AML-193 (cell line): ENCODE measurements at places on chromosomes 6 and 20.

DNA sequence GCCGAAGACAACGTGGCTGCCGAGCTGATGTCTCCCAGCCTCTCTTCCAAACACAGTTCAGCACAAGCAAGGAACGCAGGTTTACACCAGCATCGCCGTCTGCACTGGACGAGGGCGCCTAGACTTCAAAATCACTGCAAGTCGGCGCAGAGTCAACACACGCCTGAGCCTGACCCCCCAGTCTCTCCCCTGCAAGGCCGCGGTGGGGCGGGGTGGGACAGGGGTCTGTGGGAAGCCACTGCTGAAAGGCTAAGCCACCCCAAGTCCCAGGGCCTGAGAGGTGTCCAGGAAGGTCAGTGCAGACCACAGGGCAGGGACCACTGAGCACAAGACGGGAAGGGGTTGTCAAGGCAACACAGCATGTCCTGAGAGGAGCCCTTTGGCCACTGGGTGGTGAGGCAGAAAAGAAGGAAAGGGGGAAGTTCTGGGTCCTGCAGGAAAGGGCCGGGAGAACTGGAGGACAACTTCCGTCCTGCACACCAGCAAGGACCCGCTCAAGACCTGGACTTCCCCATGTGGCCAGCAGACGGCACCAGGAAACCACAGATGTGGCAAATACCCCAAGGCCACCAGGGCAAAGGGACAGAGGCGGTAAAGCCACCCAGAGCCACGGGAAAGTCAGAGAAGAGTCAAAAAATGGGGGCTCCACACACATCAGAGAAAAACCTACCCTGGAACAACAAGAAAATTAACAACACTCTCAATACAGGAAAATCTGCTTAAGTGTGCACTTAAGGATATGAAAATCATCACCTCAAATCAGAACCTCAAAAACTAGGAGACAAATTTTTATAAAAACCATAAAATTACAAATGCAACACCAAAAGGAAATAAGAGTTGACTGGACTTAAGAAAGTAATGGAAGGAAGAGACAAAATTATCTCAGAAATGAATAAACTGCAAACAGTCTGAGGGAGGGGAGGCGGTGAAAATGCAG, 84.8 kb downstream of the TAF4 start:
- DNase-seq = peak; percentile 30

DNA sequence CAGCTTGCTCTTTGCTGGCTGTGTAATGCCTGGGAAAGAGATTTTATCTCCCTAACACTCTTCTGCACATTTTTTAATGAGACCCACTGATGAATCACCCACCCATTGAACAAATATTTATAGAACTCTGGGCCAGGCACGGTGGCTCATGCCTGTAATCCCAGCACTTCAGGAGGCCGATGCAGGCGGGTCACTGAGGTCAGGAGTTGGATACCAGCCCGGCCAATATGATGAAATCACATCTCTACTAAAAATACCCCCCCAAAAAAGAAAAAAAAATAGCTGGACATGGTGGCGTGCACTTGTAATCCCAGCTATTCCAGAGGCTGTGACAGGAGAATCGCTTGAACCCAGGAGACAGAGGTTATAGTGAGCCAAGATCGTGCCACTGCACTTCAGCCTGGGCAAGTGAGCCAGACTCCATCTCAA, 82.1 kb upstream of the SIRPA start:
- DNase-seq = no peak

GRCh38 chr6:98812220-98812619, 22.2 kb upstream of the POU3F2 start:
- no peak for DNase-seq

DNA sequence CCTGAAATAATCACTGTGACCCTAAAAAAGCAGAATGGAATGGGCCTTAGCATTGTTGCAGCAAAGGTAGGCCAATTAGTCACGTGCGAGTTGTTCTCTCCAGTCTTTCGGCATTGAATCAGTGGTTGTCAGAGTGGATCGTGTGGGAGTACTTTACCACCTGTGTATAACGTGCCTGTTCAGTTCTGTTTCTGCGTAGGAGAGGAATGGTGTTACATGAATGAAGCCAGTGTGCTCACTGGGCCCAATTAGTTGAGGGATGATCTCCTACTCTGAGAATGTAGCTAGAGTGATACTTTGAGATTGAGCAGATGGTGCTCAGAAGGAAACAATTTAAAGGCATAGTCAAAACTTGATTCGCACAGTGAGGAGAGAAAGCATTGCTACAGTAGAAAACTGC, 72.4 kb upstream of the KIF25 start:
- DNase-seq = no peak

DNA sequence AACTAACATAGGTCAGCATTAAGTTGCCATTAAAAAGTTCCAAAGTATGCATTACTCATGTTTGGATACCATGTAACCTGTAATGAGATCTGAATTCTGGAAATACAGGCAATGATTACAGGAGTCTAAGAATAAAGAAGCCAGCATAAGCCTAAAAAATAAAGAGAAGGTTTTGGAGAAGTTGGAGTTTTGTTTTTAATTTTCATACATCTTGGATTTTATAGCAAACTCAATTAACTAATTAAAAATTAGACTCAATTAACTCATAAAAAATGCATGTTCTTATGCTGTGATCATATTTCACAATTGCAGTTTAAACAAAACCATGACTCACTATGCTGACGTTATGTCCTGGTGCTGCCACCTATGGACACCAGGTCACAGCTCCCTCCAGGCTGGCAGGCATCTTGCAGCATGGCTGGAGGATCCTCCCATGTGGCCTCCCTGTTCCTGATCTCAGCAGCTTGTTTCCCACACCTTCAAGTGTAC, 648.8 kb upstream of the AGPAT4 start:
- peak; percentile 48 for DNase-seq

DNA sequence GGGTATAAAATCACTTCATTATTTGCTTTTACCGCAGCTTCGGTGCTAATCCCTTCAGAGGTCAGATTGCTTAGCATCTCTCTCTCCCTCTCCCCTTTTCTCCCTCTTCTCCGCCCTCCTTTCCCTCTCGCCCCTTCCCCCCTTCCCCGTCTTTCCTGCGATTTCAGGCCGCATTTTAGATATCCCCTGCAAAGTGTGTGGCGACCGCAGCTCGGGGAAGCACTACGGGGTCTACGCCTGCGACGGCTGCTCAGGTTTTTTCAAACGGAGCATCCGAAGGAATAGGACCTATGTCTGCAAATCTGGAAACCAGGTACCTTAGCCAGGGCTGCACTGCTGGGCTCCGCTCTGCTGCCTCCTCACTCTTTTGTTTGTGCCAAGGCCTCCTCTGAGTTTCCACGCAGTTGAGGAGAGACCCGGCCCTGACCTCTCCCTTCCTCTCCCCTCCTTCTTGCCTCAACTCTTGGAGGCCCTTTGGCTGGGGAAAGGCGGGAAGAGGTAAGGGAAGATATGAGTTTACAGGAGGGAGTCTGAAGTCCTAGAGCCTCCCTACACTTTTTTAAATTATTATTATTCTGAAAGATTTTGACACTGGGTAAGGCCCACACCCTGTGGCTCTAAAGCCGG, 5.6 kb downstream of the NR2E1 start:
- no peak for DNase-seq

DNA sequence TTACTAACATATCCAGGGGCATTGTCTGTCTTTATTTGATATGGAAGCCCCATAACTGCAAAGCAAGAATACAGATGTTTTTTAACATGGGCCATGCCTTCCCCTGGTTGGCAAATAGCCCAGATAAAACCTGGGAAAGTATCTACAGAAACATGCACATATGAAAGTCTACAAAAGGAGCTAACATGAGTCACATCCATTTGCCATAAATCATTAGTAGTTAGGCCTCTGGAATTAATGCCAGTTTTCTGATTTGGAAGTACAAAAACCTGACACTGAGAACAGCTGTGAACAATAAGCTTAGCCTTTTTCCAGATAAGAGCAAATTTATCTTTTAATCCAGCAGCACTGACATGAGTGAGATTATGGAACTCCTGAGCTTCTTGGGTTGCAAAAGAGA, 418.0 kb upstream of the IMPG1 start:
- no peak for DNase-seq

GRCh38 chr20:47816487-47817451, 31.5 kb upstream of the SULF2 start:
- no peak for DNase-seq

DNA sequence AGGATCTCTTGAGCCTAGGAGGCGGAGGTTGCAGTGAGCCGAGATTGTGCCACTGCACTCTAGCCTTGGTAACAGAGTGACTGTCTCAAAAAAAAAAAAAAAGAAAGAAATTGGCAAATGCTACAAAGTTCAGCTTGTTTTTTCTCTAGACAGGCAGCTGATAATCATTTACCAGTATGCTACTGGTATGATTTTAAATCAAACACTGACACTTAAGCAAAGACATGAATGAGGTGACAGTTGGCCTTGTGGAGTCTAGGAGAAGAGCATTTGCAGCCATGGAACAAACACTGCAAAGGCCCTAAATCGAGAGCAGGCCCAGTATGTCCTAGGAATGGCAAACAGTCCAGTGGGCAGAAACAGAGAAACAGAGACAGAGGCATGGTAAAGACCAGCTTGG, 99.7 kb upstream of the CEP85L start:
- no peak for DNase-seq

- no peak for DNase-seq
Measured at GRCh38 chr6:30612687-30613248, 4.3 kb downstream of the PPP1R10 start.

DNA sequence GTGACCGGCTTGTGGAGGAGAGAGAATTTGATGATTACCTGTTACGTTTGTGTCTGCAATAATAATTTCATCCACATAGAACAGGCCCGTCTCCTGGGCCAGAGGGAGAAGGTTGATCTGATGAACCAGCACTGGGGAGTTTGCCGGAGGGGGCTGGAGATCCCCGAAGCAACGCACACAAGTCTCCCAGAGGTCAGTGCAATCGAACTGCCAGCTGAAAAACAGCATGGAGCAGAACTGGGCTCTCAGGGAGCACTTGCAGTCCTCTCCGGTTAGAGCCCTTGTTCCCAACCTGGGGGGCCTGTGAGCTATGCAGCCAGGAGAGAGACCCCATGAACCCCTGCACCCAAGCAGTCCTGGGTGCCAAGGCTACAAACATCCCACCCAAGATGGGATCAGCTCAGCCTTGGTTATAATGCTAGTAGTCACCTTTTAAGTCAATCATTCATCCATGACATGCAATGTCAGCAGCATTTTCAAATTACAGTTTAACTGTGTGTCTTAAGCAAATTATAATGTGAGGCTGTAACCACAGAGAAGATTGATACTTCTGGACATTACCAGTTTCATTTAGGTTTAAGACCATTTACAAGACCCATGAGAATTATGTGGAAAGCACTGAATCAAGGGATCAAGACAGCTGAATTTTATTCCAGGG, 34.2 kb downstream of the PKHD1 start:
- no peak for DNase-seq

DNA sequence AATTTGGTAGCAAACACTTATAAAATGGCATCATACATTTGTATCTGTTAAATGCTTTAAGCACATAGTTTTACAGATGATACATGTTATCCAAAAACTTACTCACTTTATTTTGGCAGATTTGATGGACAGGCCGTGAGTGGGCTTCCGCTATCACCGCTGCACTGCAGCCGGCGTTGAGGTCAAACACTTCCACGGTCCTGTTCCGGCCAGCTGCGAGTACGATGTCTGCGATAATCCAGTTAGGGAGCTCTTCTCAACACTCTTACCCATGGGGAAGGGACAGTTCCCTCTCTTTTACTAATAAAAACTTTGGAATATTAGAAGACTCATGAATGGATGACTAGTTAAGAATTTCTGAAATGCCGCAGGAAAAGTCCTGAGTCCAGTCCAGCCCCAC, 69.0 kb downstream of the WDR27 start:
- no peak for DNase-seq

DNA sequence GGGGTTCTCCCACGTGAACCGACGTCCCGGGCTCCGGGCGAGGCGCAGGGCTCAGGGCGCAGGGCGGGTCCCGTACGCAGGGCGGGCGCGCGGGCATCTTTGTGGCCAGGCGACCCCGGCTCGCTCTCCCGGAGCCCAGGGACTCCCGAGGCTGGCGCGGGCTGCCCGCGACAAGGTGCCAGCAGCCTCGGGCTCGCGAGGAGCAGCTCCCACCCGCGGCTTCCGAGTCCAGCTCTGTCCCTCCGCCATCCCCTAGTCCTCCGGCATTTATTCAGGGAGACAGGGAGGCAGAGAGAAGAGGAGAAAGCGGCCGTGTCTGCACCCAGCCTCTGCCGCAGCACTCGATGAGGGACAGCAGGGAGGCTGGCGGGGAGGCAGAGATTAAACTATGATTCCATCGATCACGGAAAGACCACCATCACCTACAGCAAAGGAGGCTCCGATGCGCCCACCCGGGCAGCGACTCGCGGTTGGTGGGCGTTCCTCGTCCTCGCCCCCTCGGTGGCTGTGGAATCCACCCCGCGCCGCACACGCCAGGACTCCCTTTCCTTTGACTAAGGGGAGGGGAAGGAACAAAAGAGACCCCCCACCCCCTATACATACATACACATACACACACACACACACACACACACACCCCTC, 1.1 kb downstream of the RGS17 start:
- no peak for DNase-seq

GRCh38 chr6:72946774-72947173, 278.5 kb downstream of the KHDC1L start:
- DNase-seq = no peak

- no peak for DNase-seq
Measured at GRCh38 chr6:37050854-37051137, 45.3 kb downstream of the FGD2 start.

DNA sequence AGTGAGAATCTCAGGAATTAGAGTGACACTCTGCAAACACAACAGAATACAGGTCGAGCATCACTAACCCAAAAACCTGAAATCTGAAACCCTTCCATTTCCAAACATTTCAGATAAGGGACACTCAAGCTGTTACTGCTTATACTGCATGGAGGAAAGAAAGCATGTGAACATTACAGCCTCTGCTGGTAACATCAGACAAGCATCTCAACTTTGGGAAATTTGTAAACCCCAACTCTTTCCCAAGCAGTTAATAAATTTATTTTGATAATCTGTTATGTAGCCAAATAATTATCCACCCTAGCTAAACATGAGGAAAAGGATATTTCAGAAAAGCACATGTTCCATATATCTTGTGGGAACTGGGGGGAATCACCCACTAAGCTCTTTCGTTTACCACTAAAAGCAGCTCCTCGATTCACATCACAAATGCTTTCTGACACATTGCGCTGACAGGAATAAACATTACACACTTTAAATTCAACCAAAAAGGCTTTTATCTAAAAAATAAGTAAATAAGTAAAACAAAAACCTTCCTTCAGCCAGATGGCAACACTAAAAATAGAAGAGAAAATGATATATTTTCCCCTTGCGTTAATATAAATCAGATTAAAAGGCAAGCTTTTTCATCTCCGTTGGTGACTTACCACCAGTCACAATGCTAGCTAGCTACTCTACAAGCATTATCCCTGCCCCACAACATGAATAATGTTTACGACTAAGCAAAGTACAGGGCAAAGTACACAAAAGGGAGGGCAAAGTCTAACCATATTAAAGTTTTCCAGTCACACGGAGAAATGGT, 120.8 kb downstream of the MAP7 start:
- DNase-seq = no peak

DNA sequence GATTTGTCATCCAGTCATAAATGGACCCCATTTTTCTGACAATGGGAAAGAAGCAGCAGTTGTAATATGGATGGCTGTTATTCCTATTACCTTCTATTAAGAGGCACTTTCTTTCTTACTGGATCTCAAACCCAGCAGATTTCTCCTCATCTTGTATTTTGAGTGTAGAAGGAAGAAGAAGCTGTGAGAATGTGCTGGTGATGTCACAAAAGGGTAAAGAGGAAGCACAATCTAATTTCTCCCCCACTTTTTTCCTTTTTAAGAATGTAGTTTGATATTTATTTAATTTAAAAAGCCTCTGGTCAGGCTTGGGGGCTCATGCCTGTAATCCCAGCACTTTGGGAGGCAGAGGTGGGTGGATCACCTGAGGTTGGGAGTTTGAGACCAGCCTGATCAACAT, 100.0 kb upstream of the JARID2 start:
- peak; percentile 23 for DNase-seq
